ENCODE measurements at places on chromosomes 7 and 10.

GRCh38 chr7:47498229-47499056 lies 83.5 kb downstream of the TNS3 start:
- DNase-seq, result no peak

GRCh38 chr10:126170776-126171175 lies 217.5 kb downstream of the ADAM12 start:
- DNase-seq, result no peak

DNA sequence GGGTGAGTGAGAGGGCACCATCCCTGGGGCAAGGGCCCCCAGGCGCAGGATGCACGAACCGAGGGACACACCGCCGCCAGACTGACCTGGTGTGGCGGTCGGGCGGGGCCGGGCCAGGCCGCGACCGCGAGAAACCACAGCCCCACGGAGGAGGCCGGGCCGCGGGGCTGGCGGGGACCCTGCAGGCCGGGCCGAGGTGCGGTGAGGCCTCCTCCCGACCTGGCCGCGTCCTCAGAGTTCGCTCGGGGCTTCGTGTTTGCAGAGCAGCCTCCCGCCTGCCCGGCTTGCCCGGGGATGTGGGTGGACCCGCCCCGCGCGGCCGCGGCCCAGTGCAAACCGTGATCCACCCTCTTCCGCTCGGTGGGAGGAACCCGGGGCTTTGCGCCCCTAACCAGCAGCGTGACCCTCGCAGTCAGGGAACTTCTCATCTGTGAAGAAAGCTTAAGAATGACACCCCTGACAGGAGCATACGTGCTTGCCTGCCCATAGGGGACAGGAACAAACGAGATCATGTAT lies 20.6 kb upstream of the HOXA13 start:
- DNase-seq, result no peak

- peak; percentile 42 for DNase-seq
These were observed 91.3 kb upstream of the SMIM30 start for GRCh38 chr7:113209449-113210203.

GRCh38 chr7:124255041-124255655 lies 222.3 kb upstream of the TMEM229A start:
- no peak for DNase-seq

DNA sequence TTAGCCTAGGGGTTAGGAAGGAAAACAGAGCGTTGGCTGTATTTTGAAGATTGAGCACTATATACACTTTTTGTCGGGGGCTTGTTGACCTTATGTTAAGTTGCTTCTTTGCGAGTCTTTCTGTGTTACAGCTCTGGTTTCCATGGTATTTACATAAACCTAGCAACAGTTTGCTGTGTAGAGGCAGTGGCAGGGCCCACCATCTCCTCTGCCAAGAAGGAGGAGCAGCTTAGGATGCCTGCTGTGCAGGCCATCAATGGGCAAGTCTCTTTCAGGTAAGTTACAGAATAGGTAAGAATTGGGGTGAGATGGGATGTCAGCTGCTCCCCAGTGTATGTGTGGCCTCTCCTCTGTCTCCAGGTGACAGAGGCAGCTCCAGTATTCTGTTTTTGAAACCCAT lies 485.5 kb downstream of the LRMDA start:
- DNase-seq, result no peak

DNA sequence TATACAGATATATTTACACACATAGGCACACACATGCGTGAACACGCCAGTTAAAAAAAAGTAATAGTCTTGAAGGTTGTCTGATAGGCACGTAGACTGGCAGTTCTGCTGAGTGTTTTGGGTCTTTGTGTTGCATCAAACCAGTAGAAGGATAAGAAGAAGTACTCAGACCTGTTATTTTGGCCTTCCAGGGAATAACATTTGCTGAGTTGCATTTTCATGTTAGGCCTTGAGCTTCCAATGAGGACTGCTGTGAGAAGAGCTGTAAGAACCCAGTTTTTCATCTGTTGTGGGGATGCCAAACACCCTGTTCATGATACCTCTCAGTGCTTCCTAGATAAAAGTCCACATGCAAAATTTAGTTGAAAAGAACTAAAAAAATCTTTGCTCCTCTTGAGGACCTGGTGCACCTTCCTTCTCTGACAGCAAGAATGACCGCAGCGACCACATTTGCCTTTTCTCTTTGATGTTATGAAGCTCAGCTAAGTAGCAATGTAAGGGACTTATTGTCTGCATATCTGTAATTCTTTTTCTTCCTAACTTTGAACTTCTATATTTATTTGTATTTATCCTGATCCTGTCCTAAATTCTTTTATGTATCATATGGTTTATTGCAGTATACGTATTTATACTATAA lies 27.2 kb downstream of the HIPK2 start:
- DNase-seq, result no peak

All from suppressor macrophage treated with lipopolysaccharide for 1 hour (primary cell).